ENCODE measurements at places on chromosomes 4 and X.

DNA sequence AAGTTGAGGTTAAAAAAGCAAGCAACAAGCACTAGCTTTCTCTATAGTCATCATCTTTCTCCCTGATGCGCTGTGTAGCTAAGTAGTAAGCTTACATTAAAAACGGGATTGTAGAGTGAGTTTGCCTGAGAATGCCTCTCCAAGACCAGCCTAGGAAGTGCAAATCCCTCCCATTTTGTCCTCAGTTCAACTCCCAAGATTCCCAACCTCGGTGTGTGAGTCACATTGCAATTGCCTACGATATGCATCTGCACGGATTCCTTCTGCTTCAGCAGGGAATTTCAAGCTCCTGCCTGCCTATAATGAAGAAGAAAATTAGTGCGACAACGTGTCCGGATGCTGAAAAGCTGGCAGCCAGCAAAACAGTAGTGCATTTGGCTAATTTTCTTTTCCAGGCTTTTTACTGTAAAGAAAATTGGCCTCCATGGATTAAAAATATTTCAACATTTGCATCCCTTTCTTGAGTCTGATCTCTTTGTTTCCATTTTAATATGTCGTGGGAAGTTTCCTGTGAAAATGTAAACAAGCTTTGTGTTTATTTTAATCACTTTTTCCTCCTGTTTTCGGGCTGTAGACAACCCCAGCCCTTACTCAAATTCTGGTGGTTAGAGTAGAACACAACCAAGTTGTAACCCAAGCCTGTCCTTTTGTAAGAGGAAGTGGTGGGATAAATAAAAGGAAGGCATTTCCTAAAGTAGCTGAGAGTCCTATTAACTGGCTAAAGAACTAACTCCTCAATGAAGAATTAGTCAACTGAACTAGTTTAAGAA lies 58.4 kb upstream of the TET2 start:
- no peak for DNase-seq

DNA sequence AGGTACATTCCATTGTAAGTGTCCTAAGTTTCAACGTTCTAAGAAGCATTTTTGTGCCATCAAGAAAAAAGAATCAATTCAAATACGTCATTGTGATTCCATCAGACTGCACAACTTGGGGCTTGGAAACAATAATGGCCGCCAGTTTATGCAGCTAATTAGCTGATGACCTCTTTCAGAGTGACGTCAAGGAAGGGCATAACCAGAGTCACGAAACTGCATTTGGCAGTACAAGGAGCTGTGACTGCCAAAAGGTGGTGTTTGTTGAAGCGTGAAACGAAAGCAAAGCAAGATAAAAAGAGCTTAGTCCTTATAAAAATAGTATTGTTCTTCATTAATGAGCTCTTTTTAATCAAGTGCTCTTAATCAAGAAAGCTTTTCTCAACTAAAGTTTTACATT lies 81.1 kb upstream of the SH3RF1 start:
- no peak for DNase-seq

- no peak for DNase-seq
Observed at GRCh38 chrX:18297251-18297650, 57.2 kb downstream of the SCML2 start.

- DNase-seq: no peak
Observed at GRCh38 chrX:5674036-5674435, 554.6 kb downstream of the NLGN4X start.

DNA sequence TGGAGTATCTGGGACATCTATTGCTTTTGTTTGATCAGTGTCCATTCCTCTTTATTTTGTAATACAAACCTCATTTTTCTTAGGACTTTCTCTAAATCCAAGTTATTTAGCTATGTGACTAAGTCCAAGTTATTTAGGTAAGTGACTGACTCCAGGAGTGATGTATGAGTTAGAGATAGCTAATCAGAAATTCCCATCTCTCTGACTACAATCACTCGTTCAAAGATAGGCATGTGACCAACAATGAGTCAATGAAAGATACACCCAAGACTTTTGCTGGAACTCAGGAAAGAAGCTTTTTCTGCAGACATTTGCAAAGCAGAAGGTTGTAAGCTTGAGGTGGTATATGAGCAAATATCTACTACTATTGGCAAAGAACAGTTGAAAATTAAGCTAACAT lies 72.5 kb upstream of the KCNIP4 start:
- DNase-seq: no peak

DNA sequence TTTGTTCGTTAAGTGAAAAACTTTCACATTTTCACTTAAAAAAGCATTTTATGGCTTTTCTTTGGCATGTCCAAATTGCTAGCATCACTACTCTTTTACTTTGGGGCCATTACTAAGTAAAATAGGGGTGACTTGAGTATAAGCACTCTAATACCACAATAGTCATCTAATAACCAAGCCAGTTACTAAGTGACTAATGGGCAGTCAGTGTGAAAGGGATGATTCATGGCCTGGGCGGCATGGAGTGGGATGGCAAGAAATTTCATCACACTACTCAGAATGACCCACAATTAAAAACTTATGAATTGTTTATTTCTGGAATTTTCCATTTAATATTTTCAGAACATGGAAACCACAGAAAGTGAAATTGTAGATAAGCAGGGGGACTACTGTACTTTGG lies 60.9 kb downstream of the BMP15 start:
- no peak for DNase-seq

- no peak for DNase-seq
Observed at GRCh38 chr4:189124149-189124758, 816.4 kb upstream of the FRG1 start.

- DNase-seq: no peak
Observed at GRCh38 chrX:10079231-10079630, 77.5 kb upstream of the CLCN4 start.

- no peak for DNase-seq
Observed at GRCh38 chr4:145293658-145294057, 113.3 kb upstream of the OTUD4 start.

DNA sequence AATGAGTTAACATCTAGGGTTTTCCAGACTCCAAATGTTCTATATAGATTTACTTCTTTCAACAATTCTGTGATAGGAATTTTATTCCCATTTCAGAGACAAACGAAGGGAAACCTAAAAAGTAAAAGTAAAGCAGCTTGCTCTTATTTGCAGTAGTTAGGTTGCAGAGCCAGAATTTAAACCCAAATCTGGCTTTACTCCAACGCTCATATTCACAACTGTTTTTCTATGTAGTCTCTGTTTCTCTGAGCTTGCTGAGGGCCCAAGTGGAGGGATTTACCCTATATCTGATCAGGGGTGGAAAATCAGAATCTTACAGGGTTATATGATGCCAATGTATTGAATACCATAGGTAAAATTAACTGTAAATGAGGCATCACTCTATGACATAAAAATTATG lies 599.1 kb upstream of the GRIA3 start:
- DNase-seq: no peak

- DNase-seq: no peak
Observed at GRCh38 chr4:99878604-99879003, 15.6 kb downstream of the LAMTOR3 start.

DNA sequence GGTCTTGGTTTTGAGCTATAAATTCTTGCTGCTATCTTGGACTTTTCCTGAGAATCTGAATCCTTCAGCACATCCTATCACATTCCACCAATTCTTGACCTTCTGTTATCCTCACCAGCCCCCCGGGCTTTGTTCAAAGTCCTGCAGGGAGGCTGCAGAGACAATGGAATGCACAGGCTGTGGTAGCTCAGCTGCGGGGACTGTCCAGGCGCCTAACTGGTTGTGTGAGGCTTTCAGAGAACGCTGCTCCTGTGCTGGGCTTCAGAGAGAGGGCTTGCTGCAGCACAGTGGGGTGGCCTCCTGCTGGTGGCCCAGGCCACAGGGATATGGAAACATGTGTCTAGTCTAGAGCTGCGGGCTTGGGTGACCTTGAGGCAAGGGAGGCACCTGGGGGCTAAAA lies 196.3 kb upstream of the GATB start:
- no peak for DNase-seq

GRCh38 chr4:26826721-26827120 lies 33.9 kb upstream of the STIM2 start:
- DNase-seq: no peak

- no peak for DNase-seq
Observed at GRCh38 chr4:6523251-6523650, 50.8 kb upstream of the PPP2R2C start.

GRCh38 chr4:1569461-1570151 lies 114.5 kb downstream of the FAM53A start:
- no peak for DNase-seq
